ENCODE measurements at places on chromosomes 7 and 10.

GRCh38 chr10:116237260-116237659, 35.7 kb downstream of the GFRA1 start:
- DNase-seq: no peak

DNA sequence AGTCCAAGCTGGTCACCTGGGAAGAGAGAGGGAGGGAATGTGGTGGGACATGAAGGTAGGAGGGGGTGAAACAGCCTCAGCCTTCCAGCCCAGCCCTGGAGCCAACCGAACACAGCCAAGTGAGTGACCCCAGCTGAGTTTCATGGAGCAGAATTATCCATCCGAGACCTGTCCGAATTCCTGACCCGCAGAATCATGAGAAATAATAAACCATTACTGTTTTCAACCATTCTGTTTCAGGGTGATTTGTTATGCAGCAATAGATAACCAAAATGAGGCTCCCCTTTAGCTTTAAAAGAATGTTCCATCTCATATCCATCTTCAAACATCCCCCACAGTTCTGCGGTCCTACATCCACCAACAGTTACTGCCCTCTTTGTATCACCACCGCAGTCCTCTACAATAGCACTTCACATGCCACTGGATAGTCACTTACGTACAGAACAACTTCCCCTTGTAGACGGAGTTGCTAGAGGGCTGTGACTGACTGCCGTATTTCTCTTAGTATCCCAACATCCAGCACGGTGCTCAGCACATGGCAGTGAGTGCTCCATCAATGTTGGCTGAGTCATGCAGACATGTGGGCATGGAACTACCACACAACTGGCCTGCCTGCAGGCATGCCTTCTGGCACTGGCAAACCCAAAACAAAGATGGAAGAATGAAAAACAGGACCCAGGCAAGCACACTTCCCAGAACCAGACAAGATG, 18.5 kb downstream of the KIAA1549 start:
- DNase-seq: no peak

DNA sequence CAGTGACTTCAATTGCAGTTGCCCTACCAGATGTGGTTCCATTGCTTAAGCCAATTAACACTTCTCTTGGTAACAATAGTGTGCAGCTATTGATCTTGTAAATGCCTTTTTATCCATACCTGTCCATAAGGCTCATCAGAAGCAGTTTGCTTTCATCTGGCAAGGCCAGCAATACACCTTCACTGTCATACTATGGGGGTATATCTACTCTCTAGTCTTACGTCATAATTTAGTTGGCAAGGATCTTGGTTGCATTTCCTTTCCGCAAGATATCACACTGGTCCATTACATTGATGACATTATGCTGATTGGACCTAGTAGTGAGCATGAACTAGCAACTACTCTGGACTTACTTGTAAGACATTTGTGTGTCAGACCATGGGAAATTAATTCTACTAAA, 17.7 kb upstream of the ZNF365 start:
- DNase-seq: no peak

DNA sequence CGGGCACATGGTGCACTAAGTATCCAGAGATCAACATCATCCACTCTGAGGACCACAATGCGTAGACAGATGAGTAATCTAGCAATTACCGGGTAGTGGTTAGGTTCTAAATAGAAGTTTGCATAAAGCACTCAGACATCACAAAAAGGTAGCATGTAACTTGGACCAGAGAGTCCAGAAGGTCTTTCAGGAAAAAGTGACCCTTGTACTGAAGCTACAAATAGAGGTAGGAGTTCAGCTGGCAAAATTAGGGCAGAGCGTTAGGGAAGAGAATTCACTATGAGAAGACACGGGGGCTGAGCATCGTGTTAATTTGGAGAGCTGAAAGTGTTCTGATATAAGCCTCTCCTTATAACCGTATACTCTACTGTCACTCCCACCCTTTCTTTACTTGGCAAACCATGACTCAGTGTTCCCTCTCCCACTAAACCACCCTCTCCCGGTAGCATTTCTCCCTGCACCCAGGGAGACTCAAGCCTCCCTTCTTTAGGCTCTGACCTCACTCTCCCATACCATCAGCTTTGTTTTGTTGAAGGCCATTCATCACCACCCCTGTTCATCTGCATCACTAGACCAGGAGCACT, 222.2 kb upstream of the FZD1 start:
- DNase-seq: no peak

DNA sequence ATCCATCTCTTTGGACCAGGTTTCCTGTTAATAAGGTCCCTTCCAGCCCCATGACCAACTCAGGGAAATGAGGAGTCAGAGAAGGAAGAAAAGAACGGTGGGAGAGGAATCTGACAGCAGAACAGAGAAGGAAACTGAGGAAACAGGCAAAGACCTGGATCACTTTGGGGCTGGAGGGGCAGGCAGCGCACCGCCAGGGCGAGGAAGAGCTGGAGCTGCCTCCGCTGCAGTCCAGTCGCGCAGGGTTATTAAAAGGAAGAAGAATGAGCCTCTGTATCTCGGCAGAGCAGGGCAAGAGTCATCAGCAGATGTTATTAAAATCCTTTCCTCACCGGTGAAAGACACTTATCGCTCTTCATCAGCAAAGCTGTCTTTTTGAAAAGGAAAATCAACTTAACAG, 37.7 kb upstream of the R3HCC1L start:
- no peak for DNase-seq

GRCh38 chr7:112648781-112649180, 141.4 kb downstream of the TMEM168 start:
- DNase-seq: no peak

DNA sequence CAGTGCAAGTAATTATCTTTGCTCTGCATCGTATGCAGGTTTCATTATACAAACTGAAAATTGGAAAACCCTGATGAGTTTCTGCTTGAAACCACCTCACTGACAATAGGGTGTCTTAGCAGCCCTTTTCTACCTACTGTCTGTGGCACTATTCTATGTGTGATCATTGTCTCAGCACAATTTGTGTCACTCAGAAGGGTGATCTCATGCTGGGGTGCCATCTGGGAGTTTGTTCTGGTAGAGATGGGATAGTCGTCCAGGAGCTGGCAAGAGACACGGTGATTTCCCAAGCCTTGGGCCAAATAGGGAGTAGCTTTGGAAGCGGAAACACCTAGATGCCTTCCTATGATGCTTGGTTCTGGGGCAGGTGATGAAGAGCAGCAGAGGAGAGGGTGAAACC, 186.3 kb downstream of the FRMD4A start:
- DNase-seq: no peak

GRCh38 chr7:127413962-127414361, 21.5 kb upstream of the ZNF800 start:
- DNase-seq: no peak

- DNase-seq: no peak
Observed at GRCh38 chr7:137003566-137003965, 135.1 kb downstream of the CHRM2 start.

- DNase-seq: no peak
Observed at GRCh38 chr10:78846760-78847159, 222.0 kb upstream of the ZMIZ1 start.

DNA sequence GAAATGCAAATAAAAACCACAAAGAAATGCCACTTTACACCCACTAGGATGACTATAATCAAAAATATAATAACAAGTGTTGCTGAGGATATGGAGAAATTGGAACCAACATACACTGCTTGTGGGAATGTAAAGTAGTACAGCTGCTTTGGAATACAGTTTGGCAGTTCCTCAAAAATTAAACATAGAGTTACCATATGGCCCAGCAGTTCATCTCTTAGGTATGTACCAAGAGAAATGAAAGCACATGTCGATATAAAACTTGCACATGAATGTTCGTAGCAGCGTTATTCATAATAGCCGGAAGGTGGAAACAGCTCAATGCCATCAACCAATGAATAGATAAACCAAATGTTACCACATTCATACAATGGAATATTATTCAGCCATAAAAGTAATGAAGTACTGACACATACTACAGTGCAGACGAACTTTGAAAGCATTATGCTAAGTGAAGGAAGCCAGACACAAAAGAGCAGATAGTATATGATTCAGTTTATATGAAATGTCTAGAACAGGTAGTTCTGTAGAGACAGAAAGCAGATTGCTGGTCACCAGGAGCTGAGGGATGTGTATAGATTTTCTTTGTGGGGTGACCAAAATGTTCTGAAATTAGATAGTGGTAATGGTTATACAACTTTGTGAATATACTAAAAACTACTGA, 12.4 kb downstream of the BCAP29 start:
- DNase-seq: no peak

GRCh38 chr7:90877201-90877600, 281.1 kb downstream of the CDK14 start:
- DNase-seq: no peak

- DNase-seq: no peak
Observed at GRCh38 chr10:64574371-64574770, 1053.2 kb downstream of the REEP3 start.

DNA sequence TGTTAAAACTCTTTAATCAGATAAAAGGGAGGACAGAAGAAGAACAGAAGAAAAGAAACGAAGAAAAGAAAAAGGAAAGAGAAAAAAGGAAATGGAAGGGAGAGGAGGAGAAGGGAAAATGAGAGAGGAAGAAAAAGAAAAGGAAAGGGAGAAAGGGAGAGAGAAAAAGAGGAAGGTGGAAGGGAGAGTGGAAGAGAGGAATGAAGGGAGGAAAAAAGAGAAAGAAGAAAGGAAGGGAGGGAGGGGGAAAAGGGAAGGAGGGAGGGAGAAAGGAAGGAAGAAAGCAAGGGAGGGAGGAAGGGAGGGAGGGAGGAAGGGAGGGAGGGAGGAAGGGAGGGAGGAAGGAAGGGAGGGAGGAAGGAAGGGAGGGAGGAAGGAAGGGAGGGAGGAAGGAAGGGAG, 305.7 kb downstream of the CALN1 start:
- DNase-seq: no peak

DNA sequence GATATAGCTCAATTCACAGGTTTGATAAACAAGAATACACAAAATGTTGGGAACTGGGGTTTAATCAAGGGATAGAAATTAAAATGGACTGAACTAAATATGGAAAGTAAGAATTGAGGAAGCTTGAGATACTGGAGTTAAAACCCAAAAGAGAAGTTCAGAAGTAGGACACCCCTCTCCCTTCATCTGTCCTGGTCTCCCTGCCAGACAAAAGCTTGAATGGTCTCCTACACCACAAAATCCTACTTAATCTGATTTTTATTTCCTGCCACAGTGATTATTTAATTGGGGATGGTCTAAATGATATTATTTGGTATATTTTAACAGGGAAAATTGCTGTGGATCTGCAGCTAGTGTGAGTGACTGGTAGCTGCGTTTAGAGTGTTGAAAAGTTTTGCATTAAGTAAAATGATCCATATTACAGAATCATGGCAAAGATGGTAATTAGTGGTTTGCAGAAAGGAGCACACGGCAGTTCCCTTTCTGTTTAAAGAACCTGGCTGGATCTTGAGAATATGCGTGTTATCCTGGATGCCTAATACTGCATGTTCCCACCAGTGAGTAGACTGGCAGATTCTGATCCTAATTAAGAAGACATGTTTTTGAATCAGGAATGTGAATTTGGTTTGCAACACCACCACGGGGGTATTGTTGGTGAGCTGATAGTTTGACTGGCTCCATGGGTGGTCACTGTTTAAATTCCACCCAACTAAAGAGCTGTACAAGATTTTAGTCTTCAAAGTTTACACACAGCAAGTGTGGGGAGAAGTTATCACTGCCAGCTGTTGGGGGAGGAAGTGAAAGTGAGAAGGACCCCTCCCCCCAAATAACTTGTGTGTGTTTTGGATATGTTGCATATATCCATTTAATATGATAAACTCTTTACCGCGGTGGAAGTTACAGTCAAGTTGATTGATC, 5.5 kb downstream of the RBM20 start:
- no peak for DNase-seq

DNA sequence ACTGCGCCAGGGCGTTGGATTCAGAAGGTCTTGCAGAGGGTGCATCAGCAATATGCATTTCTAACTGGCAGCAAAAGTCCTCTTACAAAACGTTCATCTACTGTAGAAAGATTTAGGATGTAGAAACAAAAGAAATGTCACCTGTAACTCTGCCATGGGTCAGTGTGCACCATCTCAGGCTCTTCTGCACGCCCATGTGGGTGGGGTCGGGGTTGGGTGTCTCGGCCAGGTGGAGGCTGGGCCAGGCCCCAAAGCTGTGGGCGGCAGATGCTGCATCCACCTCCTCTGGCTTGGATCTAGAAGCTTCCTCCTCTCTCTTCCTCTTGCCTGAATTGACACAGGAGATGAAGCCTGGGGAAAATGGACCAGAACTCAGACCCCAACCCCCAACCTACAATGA, 111.3 kb upstream of the PPP2R2D start:
- DNase-seq: no peak

DNA sequence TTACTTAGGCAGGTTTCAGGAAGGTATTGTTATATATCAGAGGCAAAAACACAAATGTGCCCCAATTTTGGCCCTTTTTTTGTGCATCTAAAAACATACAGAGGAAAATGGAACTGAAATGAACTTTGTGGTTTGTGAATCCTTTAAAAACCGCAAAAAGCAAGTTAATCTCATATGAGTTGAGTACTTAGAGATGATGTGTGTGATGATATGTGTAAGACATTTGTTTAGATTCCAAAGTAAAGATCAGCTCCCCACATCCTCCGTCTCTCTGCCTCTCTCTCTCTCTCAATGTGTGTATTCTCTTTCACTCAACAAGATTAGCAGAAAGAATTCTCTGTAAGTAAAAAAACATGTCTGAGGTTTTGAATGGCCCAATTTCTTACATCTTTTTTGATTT, 201.9 kb downstream of the MALRD1 start:
- no peak for DNase-seq

DNA sequence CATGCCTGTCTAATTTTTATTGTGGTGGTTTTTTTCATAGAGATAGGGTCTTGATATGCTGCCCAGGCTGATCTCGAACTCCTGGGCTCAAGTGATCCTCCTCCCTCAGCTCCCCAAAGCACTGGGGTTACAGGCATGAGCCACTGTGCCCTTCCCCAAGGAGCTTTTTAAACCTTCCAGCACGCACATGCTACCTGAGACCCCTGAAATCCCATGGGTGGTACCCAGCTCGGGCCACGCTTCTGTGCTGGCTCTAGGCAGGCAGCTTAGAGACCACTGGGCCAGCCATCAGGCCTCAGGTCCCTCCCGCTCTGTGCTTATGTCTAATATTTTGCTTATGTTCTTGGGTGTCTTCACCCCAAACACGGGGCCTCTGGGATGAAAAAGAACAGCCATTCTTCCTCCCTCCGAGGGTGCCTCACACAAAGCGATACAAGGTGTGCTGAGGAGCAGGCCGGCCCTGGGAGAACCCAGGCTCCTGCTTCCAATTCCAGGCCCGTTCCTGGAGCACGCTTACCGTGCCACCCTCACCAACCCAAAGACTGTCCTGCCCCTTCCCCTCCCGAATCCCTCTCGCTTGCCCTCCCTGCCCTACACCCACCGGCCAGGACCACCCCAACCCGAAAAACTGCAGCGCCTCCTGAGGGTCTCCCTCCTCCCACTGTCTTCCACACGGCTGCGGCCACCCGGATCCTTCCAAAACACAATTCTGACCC, 10.9 kb downstream of the SPOCK2 start:
- peak; percentile 9 for DNase-seq

- no peak for DNase-seq
Observed at GRCh38 chr10:22825841-22826240, 102.0 kb upstream of the ARMC3 start.

GRCh38 chr10:1184541-1185430, 128.6 kb downstream of the WDR37 start:
- DNase-seq: no peak

GRCh38 chr7:41107938-41108448, 594.9 kb downstream of the INHBA start:
- DNase-seq: no peak

- no peak for DNase-seq
Observed at GRCh38 chr7:111470998-111471397, 91.3 kb downstream of the IMMP2L start.

Measured in 8988T (cell line).